ENCODE measurements at places on chromosomes 16 and 17. TPM values are rescaled to one million over a fixed set of nuclear protein-coding genes. Genes with fewer than 3 reads are reported as not detected.

GRCh38 chr16:19210280-19210924 lies 42.4 kb downstream of the SYT17 start:
- no peak for DNase-seq

- no peak for DNase-seq
Observed at GRCh38 chr17:41308251-41308917, 725 bp downstream of the KRTAP16-1 start.

DNA sequence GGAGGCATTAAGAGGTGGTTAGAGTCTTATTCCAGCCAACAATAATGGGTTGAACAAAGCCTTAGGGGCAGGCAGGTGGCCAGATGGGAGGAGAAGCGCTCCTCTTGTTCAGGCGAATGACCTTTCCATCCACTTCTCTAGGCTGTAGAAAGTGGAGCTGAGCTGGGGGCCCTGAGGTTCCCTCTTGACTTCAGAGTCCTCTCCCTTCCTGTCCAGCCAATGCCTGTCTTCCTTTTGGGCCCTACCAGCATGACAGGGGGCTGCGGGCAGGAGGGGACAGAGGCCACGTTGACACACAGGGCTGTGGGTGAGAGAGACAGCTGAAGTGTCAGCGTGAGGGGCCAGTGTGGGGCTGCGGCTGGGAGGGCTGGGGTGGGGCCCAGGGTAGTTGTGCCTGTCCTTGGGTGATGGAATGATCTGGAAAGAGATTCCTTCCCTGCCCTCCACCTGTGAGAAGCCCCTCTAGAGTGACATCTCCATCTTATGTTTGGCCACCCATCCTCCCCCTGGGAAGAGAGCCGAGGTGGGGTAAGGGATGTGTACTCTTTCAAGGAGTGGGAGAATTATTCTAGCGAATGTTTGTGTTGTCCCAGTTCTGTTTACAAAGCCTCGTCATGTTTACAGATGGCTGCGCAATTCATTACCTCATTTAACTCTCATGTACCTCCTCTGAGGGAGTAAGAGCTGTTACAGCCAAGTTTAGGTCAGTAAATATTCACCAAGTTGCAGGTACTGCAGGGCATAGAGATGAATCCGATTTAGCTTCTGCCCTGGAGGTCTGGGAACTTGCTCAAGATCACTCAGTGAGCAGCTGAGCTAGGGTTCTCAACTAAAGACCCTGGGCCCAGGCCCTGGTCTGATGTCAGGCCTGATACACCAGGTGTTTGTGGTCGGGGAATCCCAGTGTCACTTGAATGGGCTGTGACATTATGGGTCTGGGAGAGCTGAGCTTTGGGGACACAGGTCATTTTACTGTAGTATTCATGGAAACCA lies 3.3 kb downstream of the ERBB2 start:
- no peak for DNase-seq

DNA sequence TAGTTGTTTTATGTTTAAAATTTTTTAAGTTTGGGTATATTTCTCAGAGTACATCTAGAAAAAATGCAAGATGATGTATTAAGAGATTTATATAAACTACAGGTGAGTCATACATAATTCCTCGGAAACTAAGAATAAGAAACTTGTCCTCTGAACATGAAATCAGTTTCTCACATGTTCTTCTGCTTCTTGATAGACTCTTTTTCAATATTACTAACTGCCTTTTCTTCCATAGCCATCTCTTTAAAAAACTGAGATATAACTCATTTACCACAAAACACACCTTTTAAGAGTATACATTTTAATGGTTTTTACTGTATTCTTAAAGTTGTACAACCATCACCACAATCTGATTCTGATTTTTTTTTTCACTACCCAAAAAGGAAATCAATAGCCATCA lies 238.4 kb upstream of the AXIN2 start:
- no peak for DNase-seq

Gene RHBDF2
- 35.2 TPM for polyA plus RNA-seq
